A172 (cell line): ENCODE measurements at places on chromosomes 2 and 18. TPM values are rescaled to one million over a fixed set of nuclear protein-coding genes. Genes with fewer than 3 reads are reported as not detected.

GRCh38 chr18:74213429-74213828 is 65.1 kb downstream of the TIMM21 start:
- no peak for DNase-seq

DNA sequence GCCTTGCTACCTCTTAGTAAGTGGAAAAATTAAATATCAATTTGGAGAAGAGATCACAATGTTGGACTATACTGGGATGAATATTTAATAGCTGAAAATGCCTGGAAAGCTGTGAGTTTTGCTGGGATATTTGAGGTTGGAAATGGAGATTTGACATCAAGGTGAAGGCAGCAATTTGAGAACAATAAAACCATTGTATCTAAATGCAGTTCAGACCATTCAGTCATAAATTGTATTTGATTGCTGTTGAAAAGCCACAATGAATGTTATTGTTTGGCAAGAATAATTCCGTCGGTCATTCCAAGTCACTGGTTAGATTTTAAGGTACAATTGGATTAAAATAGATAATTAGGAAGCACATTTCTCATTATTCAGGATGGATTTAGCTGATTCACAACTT is 325.6 kb downstream of the HRH4 start:
- DNase-seq, result no peak

DNA sequence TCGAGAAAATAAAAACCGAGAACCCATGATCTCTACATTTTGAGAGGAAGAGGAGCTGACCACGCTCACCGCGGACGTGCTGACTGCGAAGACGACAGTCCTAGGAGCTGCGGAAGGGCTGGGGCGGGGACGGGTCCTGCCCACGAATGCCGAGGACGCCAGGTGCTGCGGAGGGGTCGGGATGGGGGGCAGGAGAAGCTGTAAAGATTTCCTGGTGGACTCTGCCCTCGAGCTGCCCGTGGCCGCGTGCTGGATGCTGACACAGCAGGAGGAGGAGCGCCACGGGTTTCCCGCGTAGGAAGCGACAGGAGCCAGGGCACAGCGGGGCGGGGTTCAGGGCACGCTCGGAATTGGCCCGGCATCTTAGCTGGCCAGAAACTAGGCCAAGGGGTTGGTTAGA is 22.2 kb downstream of the ZSCAN30 start:
- DNase-seq, result no peak

CACNB4 gene
- total RNA-seq, result 1.8 and 2.2 TPM in 2 replicates

CABLES1 gene
- total RNA-seq, result 7.1 and 11.3 TPM in 2 replicates

RGPD4 gene
- not detected in 2 replicates for total RNA-seq
